ENCODE measurements at places on chromosomes 12 and 14.

GRCh38 chr12:92457458-92458180 lies 245.2 kb upstream of the PLEKHG7 start:
- DNase-seq, result no peak

GRCh38 chr12:75548879-75549278 lies 37.5 kb upstream of the KRR1 start:
- DNase-seq, result no peak

GRCh38 chr12:95693689-95694088 lies 96.9 kb downstream of the NTN4 start:
- DNase-seq, result no peak

- DNase-seq, result no peak
Observed at GRCh38 chr14:50360851-50361250, 35.8 kb downstream of the CDKL1 start.

DNA sequence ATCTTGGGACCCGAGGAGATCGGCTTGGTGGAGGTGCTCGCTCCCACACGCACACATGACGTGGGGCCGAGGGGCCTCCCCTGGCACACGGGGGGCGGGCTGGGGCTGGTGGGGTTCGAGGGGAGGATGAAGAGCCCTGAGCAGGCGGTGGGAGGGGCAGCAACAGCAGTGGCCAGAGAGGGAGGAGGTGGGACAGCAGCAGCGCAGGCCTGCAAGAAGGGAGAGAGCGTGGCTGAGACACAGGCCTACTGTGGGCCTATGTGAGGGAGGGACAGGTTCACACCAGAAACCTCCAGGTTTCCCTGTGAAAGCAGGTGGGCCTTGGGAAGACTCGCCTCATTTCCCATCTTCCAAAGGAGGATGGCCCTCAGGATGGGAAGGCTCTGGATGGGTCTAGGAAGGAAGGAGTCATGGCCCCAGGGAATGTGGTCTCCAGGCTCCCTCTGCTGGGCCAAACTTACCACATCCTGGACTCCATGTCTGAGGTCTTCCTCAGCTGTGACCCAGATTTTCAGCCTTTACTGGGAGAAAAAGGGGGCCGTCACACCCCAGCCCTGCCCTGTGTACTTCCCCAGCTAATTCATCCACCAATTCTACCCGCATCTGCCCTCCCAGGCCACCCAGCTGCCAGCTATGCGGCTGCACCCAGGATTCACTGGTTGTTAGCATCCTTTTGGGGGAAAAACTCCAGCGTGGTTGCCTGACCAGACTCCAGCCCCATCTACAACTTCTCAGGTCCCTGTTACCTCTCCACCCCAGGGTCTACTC lies 2.8 kb downstream of the PIANP start:
- DNase-seq, result no peak

GRCh38 chr14:100619396-100620254 lies 32.4 kb upstream of the BEGAIN start:
- no peak for DNase-seq

GRCh38 chr12:93833946-93834345 lies 156.8 kb downstream of the CRADD start:
- DNase-seq, result no peak

DNA sequence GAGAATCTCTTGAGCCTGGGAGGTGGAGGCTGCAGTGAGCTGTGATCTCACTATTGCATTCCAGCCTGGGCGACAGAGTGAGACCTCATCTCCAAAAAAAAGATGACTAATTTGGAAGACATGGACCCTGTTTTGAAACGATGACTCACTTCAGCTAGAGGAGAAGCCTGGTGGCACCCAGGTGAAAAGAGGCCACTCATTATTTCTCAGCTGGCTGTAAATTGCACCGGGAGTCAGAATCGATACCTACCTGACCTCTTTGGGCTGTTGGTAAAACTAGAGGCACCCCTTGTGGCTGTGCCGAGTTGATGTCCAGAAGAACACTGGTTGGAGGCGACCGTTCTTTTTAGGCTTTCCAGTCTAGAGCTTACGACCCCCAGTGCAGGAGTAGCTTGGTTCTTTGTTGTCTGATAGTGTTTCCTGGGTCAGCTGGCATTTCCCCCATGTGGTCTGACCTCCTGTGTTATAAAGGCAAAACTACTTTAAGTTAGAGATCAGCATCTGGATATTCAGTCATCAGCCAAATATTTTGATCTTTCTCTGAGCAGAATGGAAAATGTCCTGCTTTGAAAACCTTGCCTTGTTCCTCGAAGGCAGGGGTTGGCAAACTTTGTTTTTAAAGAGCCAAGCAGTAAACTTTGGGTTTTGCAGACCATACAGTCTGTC lies 93.2 kb downstream of the CHST11 start:
- DNase-seq, result no peak

DNA sequence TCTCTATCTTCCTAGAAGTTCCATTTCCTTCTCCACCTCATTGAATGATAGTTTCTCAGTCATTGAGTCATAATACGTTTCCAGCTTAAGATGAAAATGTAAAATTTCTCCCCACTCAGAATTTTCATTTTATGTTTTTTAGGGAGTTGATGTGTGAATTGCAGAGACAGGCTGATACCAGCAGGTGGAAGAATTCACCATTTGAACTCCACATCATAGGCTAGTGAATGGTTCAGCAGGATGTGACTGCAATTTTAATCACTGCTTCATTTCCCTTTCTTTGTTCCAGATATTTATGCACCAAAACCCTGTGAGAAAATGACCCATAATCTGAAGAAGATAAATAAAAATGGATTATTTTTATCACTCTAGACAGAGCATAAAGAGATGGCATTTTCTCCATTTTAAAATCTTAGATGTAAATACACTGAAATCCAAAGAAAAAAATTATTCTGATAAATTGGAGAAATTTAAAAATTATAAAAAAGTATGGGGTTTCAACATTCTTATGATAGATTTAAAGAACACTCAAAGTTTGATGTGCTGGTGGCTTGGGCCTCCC lies 10.6 kb upstream of the PYGL start:
- no peak for DNase-seq

- no peak for DNase-seq
Observed at GRCh38 chr14:23119363-23120327, 590 bp upstream of the CEBPE start.

GRCh38 chr12:26643532-26644315 lies 189.3 kb downstream of the ITPR2 start:
- no peak for DNase-seq

- peak; percentile 58 for DNase-seq
Observed at GRCh38 chr12:121536054-121536898, 44.5 kb downstream of the KDM2B start.

DNA sequence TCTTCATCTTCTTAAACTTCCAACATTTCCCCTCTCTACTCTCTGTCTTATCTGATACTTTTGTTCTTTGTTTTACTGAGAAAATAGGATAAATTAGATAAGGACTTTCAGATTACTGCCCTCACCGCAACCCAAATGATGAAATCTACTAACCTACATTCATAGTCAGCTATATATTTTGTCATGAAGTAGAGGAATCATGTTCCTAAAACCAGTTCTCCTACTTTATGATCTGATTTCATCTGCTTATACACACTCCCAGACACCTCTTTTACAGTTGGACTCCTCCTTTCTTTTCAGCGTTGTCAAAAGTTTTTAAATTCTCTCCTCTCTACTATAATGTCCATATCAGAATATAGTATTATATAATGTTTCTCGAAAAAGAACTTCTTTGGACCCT lies 29.7 kb downstream of the MGAT4C start:
- DNase-seq, result no peak

DNA sequence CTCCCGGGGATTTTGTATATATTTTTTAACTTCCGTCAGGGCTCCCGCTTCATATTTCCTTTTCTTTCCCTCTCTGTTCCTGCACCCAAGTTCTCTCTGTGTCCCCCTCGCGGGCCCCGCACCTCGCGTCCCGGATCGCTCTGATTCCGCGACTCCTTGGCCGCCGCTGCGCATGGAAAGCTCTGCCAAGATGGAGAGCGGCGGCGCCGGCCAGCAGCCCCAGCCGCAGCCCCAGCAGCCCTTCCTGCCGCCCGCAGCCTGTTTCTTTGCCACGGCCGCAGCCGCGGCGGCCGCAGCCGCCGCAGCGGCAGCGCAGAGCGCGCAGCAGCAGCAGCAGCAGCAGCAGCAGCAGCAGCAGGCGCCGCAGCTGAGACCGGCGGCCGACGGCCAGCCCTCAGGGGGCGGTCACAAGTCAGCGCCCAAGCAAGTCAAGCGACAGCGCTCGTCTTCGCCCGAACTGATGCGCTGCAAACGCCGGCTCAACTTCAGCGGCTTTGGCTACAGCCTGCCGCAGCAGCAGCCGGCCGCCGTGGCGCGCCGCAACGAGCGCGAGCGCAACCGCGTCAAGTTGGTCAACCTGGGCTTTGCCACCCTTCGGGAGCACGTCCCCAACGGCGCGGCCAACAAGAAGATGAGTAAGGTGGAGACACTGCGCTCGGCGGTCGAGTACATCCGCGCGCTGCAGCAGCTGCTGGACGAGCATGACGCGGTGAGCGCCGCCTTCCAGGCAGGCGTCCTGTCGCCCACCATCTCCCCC lies 777 bp downstream of the ASCL1 start:
- no peak for DNase-seq

DNA sequence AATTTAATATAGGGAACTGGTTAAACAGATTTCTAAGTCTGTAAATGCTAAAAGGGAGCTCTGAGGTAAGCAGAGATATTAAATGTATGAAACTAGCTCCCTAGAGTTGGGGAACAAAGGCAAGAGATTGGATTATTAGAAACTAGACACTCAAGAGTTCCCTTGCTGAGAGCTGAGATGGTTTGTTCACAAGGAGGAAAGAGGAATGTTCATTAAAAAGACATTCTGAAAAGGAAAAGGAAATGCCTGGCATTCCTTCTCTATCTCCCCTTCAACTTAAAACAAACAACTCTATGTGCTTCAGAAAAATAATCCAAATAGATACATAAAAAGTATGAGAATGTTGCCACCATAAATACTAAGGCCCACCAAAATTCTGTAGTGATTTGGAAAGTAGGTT lies 73.7 kb downstream of the GALNT4 start:
- DNase-seq, result no peak

DNA sequence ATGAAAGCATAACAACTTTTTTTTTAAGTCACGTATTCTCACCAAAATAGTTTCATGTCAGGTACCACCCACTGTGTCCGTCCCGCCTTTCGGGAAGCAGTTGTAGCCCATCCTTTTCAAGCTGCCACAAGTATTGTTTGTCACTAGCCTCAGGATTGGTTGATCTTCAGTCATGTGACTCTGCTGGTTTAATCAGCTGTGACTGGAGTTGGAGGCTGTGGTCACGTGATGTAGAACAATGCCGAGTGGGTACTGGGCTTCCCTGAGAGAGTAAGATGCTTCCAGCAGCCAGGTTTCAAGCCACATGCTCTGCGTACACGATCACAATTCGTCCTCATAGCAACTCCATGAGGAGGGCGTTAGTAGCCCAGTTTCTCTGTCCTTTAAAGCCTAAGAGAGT lies 83.0 kb upstream of the WSCD2 start:
- no peak for DNase-seq

- DNase-seq, result no peak
Observed at GRCh38 chr12:59929110-59929509, 333.3 kb downstream of the SLC16A7 start.

- DNase-seq, result no peak
Observed at GRCh38 chr12:60981473-60981872, 1278.7 kb upstream of the USP15 start.

GRCh38 chr12:57069523-57069922 lies 9.1 kb downstream of the NEMP1 start:
- DNase-seq, result no peak

DNA sequence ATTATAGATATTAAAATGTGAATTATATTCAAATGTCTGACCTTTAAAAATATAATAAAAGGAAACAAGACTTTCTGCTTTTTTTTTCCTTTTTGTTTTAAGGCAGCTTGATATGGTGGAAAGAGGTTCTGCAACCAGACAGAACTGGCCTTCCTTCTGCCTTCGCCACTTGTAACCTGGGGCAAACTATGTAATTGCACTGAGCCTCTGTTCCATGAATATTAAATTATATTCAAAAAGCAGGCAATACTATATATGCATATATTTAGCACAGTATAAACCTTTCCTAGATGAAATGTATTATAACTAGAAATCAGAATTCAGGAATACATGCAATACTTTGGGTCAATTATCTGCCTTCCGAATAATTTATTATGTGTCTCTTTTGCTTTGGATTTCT lies 59.9 kb downstream of the ACSS3 start:
- no peak for DNase-seq

GRCh38 chr14:61332658-61333029 lies 11.3 kb downstream of the PRKCH start:
- DNase-seq, result no peak

GRCh38 chr12:76080729-76081415 lies 3.6 kb downstream of the NAP1L1 start:
- DNase-seq, result no peak

GRCh38 chr12:13591488-13591887 lies 389.9 kb downstream of the GRIN2B start:
- no peak for DNase-seq

DNA sequence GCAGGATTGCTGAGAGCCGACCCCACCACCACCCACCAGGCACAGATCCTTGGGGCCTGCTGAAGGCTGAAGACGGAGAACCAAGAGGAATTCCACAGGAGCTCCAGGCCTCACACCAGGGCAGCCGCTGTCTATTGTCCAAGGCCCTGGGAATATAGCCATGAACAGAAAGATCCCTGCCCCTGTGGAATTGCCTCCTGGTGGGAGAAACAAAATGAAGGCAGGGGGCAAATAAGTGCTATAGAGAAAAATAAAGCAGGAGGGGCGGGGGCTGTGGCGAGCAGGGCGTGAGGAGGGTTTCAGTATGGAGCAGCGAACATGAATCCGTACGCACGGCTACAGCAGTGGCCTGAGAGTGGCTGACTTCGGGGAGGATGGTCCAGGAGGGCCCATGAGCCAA lies 96.1 kb downstream of the EML1 start:
- DNase-seq, result no peak

GRCh38 chr14:69842686-69843420 lies 36.4 kb upstream of the SMOC1 start:
- no peak for DNase-seq

GRCh38 chr12:115871714-115872113 lies 405.8 kb downstream of the MED13L start:
- no peak for DNase-seq

GRCh38 chr12:2640709-2641108 lies 154.1 kb upstream of the FKBP4 start:
- DNase-seq, result no peak

- no peak for DNase-seq
Observed at GRCh38 chr14:100623961-100624360, 36.7 kb upstream of the BEGAIN start.

GRCh38 chr12:4857472-4858291 lies 52.0 kb upstream of the KCNA1 start:
- DNase-seq, result peak; percentile 72

- no peak for DNase-seq
Observed at GRCh38 chr12:122968104-122968503, 1.8 kb upstream of the ABCB9 start.

All from cerebellar nuclear complex (tissue), 1 donor.